ENCODE measurements at places on chromosomes 11 and 22. TPM values are rescaled to one million over a fixed set of nuclear protein-coding genes. Genes with fewer than 3 reads are reported as not detected.

The TSGA10IP gene
- not detected for total RNA-seq

The PI4KA gene
- 62.8 TPM for total RNA-seq

The POU2AF2 gene
- not detected for total RNA-seq

The SLC25A18 gene
- 0.08 TPM for total RNA-seq

The BBOX1 gene
- total RNA-seq: not detected

The FXYD2 gene
- total RNA-seq: 5.0 TPM

The SLC5A1 gene
- total RNA-seq: 0.55 TPM

The GRAP2 gene
- total RNA-seq: not detected

The MMP27 gene
- not detected for total RNA-seq

The INS gene
- total RNA-seq: not detected

The PLAAT5 gene
- 0.14 TPM for total RNA-seq

DNA sequence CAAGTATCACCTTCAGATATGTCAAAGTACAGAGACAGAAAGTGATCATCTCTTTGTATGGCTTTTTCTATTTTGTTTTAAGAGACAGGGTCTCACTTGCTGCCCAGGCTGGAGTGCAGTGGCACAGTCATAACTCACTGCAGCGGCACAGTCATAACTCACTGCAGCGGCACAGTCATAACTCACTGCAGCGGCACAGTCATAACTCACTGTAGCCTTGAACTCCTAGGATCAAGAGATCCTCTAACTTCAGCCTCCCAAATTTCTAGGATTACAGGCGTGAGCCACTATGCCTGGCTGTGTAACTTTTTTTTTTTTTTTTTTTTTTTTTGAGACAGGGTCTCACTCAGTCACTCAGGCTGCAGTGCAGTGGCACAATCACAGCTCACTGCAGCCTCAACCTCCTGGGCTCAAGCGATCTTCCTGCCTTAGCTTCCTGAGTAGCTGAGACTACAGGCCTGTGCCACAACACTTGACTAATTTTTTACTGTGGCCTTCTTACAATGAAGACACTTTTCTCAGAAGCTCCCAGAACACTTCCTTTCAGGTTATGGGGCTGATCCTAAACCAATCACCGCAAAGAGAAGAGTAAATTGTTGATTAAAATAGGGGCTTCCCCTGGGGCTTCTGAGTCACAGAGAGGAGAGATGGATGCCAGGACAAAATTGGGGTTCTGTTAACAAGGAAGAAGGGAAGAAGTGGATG is 9.0 kb upstream of the HIKESHI start:
- DNase-seq: no peak

DNA sequence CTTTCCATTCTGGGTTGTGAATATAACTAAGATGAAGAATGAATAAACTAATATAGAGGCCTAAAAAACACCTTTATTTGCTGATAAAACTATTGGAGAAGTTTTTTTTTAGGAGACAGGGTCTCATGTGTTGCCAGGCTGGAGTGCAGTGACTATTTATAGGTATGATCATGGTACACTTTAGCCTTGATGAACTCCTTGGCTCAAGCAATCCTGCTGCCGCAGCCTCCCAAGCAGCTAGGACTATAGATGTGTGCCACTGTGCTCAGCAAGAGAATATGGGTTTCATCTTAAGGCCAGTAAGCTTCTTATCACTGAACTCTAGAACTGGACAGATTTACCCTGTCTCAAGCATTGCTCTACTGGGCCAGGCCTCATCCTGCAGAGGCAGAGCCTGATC is 26.6 kb downstream of the CCDC90B start:
- DNase-seq: no peak

- no peak for DNase-seq
These were observed 1.6 kb downstream of the LGALS12 start for GRCh38 chr11:63507511-63507910.

- no peak for DNase-seq
These were observed 15.2 kb downstream of the PRR33 start for GRCh38 chr11:1876361-1877063.

GRCh38 chr11:130674686-130675308 is 226.4 kb downstream of the ADAMTS15 start:
- DNase-seq: no peak

DNA sequence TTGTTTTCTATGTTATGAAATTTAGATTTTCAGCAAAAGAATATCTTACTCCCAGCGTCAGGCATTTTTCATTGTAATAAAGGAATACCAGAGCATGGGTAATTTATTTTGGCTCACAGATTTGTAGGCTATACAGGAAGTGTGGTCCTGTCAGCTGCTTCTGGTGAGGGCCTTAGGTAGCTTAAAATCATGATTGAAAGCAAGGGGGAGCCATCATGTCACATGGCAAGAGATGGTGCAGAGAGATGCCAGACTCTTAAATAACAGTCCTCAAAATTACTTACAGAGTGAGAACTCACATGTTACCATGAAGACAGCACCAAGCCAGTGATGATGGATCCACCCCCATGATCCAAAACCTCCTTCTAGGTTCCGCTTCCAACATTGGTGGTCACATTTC is 825.0 kb upstream of the CHORDC1 start:
- DNase-seq: no peak

- DNase-seq: no peak
These were observed 27.4 kb upstream of the ST14 start for GRCh38 chr11:130131961-130132850.

DNA sequence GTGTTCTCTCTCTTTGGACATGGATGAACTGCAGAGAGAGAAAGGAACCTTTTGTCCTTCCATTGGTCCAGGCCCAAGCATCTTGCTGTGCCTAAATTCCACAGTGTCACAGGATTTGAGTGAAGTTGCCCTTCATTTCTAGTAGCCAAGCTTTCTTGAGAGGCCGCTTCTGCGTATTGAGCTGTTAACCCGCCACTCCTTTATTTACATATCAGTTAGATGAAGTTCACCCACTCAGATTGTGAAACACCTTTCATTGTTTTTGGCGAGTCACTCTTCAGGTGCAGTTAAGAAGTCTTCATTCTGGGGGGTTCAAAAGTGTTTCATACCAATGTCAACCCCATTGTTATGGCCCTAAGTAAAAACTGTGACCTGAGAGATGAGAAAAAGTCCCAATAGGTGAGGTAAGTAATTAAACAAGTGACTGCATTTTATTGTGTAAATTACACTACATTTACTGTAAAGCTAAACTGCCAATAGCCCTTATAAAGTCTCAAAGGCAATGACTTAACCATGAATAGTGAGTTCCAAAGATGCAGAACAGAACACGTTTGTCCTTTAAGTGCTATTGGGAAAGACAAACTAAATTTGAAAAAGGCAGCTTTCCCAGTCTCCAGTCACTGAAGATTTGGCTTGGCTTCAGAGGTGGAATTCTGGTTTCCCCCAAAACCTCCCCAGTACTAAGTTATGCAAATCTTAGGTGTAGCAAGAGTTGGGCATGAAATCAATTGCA is 61.0 kb downstream of the APIP start:
- no peak for DNase-seq

DNA sequence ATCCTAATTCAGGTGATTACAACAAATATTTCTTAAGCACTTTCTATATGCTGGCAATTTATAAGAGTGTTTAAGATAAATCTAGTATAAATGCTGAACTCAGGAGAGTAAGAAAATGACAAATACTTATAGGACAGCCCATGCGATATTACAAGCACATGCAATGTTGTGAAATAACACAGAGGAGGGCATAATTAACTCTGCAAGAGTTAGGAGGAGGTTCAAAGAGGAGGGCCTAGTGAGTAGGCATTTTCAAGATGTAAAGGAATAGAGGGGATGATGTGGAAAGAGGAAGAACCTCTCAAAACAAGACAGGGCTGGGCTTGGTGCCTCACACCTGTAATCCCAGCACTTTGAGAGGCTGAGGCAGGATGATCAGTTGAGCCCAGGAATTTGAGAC is 37.1 kb upstream of the IL17RA start:
- DNase-seq: no peak

DNA sequence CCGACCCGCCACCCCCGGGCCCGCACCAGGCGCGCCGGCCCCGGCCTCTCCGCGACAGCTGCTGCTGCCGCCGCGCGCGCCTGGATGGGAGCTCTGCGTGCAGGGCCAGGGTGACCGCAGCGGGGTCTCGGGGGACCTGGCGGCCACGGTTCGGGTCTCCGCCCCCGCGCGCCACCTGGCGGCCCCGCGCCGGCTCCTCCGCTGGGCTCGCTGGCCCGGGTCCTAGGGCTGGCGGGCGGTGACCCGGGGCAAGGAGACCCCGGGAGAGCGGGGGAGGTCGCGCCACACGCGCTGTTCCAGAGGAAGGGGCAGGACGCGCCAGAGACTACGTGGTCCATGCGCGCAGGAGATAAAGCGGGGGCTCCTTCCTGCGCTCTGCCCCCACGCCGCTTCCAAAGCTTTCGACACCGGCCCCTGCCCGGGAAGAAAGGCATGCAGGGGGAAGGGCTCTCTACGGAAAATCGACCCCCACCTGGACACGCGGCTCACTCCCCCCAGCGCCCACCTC is 562 bp downstream of the SHANK2 start:
- DNase-seq: no peak
